ENCODE measurements at places on chromosomes 7 and 10. TPM values are rescaled to one million over a fixed set of nuclear protein-coding genes. Genes with fewer than 3 reads are reported as not detected.

SPDYE1 gene
- total RNA-seq, result not detected

HDAC9 gene
- 39.6 TPM for total RNA-seq

GRCh38 chr7:44172803-44173424, 16.3 kb downstream of the GCK start:
- DNase-seq, result no peak

DNA sequence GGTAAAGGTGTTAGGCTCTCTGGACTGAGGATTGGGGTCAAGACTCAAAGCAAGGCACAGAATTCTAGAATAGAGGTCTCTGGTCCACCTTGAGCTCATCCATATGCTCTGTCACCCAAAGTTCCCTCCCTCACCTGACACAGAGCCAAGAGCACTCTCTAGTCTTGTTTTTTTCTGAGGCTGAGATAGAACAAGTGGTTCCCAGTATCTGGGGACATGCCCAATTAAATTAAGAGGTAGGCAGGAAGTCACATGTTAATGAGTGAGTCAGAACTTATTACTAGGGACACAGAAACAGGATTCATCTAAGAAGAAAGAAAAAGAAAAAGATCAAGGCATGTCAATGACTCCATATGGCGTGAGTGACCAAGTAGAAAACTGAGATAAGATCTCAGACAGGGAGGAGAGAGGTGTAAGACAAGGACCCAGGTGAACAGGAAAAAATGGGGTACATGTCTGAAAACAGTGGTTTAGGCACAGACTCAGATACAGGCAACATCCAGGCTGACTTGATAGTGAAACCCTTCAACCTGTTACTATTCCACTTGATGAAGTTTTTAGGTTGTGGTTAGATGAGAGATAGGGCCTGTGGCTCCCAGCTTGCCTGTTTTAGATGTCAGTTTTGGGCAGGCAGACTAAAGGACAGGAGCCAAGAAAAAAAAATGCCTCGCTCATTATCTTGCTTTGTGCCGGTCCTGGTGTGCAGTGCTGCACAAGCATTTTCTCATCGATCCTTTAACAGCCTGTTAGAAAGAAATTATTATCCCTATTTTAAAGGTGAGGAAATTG, 609.9 kb downstream of the CCSER2 start:
- DNase-seq, result no peak

DNA sequence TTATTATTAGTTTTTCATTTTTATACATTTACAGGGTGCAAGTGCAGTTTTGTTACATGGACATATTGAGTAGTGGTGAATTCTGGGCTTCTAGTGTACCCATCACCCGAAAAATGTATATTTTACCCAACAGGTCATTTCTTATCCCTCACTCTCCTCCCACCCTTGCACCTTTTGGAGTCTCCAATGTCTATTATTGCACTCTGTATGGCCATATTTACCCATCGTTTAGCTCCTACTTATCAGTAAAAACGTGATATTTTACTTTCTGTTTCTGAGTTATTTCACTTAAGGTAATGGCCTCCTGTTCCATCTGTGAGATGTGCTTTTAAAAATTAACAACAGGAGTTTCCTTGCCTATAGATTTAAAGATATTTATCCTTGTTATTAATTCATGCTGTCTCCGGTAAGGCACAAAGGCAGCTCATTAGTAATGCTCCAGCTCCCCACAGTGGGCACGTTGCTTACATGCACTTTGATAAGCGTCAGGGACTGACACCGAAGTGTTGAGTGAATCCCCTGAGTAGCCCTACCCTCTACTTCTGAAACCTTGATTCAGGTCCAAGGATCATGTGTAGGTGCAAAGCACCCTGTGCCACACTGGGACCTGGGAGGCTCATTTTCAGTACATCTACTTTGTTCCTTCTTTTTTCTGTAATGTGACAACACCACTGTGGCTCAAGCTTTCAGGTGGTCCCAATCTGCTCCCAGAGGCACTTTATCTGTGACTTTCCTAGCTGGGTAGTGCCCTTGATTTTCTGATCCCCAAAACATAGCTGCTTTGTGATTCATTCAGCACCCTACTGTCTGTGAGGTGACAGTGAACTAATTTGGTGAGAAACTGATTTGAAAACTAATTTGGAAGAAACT, 27.3 kb downstream of the HYAL4 start:
- no peak for DNase-seq

- DNase-seq, result no peak
These were observed 435.4 kb upstream of the DPP6 start for GRCh38 chr7:153616711-153617325.
